ENCODE measurements at places on chromosomes 5 and 9. TPM values are rescaled to one million over a fixed set of nuclear protein-coding genes. Genes with fewer than 3 reads are reported as not detected.
A peak's percentile ranks its signal among the peaks of the same experiment; 100 is the strongest.

Gene ZFP2
- 9.9 TPM for polyA plus RNA-seq

Gene SCGB3A2
- 0.73 TPM for polyA plus RNA-seq

Gene LECT2
- polyA plus RNA-seq, result 5.2 TPM

Gene NUTM2G
- 1.1 TPM for polyA plus RNA-seq

Gene CCNO
- 6.5 TPM for polyA plus RNA-seq

Gene SLC9A3
- polyA plus RNA-seq, result 60.6 TPM

Gene HTR1A
- not detected for polyA plus RNA-seq

Gene AFAP1L1
- polyA plus RNA-seq, result 21.9 TPM

Gene ARSI
- 2.6 TPM for polyA plus RNA-seq

Gene CTNND2
- 2.8 TPM for polyA plus RNA-seq

Gene PCDHB4
- 1.9 TPM for polyA plus RNA-seq

Gene TCF7
- polyA plus RNA-seq, result 13.0 TPM

Gene NDUFA8
- 70.9 TPM for polyA plus RNA-seq

Gene FKBP15
- 33.4 TPM for polyA plus RNA-seq

Gene N4BP3
- polyA plus RNA-seq, result 3.4 TPM

Gene ARID3C
- 0.20 TPM for polyA plus RNA-seq

Gene LCP2
- 3.9 TPM for polyA plus RNA-seq

Gene NDUFB6
- 70.6 TPM for polyA plus RNA-seq

- DNase-seq, result no peak
Measured at GRCh38 chr9:14888272-14888671, 22.0 kb downstream of the FREM1 start.

DNA sequence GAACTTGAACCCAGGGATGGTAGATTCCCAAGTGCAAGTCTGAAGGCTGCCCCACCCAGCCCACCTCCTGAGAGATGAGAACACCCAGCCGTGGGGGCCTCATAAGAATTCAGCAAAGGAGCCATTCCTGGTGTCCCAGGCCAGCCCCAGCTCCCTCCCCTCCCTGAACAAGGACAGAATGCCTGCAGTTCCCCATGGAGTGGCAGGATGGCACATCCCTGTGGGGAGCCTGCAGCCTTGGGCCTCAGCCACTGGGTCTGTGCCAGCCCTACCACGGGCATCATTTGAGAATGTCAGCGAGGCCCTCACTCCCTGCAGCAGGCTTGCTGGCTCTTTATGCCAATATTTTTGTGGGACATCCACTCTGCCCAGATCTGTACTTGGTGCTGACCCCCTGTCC is 36.2 kb upstream of the RAPGEF1 start:
- no peak for DNase-seq

DNA sequence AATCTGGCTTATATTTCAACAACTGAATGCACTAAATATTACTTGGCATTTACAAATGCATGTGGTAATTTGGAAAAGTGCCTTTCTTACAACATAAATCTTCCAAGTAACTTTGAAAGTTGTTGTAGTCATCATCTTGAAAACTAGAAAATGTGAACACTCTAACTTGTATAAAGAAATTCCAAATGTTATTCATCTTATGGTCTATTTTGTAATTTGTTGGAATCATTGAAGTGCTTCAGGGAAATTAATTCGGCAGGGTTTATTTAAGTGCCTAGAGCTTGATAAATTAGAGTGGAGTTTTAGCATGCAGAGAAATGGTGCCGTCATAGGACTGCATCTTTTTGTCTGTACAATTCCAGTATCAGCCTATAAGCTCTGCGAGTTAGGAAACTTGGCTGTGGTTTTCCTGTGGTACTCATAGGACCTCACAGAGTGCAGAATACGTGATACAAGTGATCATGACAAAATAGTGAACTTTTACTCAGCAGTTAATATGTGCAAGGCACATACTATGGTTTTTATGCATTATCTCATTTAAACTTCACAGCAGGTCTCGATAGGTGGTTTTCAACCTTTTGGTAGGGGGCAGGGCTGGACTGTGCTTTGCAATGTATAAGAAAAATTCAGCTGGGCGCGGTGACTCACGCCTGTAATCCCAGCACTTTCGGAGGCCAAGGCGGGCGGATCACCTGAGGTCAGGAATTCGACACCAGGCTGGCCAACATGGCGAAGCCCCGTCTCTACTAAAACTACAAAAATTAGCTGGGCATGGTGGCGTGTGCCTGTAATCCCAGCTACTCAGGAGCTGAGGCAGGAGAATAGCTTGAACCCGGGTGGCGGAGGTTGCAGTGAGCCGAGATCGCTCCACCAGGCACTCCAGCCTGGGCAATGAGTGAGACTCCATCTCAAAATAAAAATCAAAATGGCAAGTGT is 79.6 kb downstream of the RAI14 start:
- DNase-seq, result no peak

DNA sequence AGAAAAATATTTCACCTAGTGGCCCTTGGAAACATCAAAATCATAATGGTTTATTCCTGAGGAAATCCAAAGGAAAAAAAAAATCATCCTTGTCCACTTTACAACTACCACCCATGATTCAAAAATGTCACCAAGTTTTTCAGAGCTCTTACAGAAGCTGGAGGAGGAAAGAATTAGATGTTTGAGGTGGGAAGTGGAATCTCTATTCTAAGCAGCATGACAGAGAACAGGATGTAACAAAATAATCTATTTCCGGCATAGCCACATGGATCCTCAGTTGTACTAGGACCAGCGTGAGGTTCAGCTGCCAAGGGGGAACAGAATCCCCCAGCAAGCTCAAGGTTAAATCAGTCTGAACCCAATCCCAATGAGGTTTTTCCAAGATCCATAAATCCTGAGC is 40.2 kb downstream of the FBXW11 start:
- DNase-seq, result no peak

DNA sequence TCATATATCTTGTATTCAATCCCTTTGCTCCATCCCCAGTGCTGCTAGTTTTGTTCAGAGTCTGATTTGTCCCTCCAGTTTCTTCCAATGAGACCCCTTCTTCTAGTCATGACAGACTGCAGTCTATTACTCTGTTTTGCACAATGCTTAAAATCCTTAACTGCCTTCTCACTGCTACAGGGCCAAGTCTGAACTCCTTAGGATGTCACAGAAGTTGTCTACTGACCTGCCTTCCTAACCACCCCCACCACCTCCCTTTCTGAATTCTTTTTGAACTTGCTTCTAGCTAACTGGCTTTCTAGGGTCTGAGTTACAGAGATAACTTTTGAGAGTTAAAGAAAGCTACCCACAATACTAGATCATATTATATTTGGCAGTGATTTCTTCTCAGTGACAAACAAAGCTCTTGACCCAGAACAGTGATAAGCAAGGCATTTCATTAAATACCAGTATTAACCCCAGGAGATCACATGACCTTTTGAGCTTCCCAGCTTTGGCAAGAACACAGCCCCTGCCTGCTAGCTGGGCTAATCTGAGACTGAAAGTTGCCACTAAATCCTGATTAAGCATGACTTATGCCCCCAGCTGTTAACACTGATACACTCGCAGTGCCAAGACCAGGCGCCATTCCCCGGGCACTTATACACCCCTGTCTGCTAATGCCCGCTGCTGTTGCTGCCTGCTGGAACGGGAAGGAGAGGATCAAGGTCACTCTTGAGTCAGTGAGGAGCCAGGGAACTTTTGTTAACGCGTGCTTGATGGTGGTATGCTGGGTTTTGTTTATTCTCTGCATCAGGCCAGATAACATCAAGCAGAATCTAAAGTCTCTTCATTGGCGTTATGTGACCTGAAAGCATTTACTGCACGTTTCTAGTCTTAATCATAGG is 36.4 kb upstream of the ADAMTSL1 start:
- peak; percentile 43 for DNase-seq

- no peak for DNase-seq
Measured at GRCh38 chr5:133913413-133914155, 54.8 kb downstream of the C5orf15 start.

- DNase-seq, result no peak
Measured at GRCh38 chr5:146334074-146334533, 4.5 kb upstream of the POU4F3 start.

- no peak for DNase-seq
Measured at GRCh38 chr9:114504341-114505186, 709 bp downstream of the WHRN start.

GRCh38 chr5:2399096-2399495 is 352.4 kb downstream of the IRX2 start:
- DNase-seq, result no peak

GRCh38 chr5:150409638-150410523 is 2.8 kb downstream of the CD74 start:
- DNase-seq, result peak; percentile 85

- no peak for DNase-seq
Measured at GRCh38 chr5:91266184-91266705, 116.9 kb downstream of the ARRDC3 start.

DNA sequence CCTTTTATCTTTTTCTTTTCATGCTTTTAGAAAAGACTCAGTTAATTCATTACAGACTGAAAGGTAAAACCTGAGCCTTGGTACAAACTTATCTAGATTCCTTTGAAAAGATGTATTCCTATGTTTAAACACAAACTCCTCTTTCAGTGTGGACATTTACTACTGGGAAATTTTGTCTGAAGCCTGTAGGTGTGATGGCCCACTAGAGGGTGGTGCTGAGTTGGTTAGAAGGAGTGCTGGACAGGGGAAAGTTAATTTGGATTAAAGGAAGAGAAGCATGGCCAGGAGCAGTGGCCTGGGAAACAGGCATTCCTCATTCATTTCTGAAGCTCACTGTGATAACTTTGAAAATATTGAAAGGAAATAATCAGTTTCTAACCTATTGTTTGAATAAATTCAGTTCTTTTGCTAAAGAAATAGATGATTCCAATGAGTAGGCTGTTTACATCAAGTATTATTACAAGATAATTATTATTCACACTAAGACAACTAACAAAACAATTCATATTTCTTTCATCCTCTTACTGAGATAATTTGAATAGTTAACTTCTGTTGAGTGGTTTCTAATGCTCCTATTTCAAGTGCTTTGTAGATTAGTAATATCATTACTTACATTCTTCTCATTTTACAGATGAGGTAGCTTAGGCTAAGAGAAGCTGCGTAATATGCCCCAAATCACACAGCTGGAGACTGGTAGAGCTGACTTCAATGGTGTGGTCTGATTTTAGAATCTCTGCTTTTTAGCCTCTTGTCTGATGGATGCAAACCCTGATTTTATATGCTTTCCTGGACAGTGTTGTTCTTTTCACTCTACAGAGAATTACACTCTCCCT is 150.9 kb downstream of the ADGRV1 start:
- DNase-seq, result peak; percentile 42

DNA sequence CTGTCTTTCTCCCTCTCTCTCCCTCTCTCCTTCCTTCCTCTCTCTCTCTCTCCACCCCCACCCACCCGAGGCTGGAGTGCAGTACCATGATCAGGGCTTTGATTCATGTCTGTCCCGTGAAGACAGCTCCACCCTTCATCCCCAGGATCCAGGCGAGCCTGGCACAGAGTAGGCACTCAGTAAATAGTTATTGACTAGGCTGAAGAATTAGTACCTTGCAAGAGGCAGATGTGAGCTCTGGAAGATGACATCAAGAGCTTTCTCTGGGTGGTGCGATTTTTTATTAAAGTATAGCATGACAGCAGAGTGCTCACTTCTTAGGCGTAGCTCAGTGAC is 24.0 kb upstream of the WDR38 start:
- DNase-seq, result no peak

GRCh38 chr9:129054163-129054851 is 17.9 kb downstream of the MIGA2 start:
- no peak for DNase-seq

DNA sequence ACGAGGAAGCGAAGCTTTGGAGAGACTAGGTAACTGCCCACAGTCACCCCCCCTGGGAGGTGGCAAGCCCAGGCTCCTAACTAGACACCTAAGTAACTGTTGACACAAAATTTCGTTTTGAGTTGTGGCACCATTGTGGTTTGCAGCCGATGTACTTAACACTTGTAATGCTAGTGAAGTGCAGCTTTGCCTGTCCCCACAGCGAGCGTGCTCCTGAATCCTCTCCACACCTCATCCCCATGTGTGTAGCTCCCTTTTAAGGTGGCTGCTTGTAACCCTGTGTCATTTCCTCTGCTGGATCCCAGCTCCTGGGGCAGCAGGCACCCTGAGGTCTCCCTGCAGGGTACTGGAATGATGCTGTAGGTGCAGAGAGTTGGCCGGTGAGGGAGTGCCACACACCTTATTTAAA is 114.9 kb downstream of the TRIO start:
- DNase-seq, result no peak

GRCh38 chr5:38824821-38825220 is 21.0 kb upstream of the OSMR start:
- no peak for DNase-seq

GRCh38 chr9:32387256-32387655 is 2.8 kb downstream of the ACO1 start:
- DNase-seq, result no peak

DNA sequence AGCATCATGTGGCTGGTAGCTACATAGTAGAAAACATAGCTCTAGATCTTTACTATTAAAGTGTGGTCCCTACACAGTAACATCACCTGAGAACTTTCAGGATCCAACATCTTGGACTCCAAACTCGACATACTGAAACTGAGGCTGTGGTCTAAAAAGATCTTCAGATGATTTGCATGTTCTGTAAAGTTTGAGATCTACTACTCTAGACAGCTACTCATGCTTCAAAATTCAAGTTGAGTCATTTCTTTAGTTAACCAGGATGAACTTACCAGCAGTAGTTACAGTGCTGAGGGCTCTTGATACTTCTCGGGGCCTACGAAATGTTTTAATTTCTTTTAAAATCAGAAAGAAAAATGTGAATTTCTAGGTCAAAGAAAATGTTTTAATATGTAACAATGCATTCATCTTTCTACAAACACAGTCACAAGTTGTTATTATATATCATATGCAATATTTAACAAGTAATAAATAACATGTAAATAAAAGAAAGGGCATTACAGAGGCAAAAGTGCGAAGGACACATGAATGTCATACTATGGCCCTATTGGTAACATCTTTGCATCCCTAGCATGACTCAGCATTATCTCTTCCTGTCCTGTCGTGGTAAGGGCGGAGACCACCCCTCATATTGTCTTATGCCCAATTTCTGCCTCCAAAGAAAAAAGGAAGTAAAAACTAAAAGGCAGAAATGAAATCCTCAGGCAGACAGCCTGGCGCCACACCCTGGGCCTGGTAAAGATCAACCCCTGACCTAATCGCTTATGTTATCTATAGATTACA is 563.9 kb upstream of the TLE4 start:
- no peak for DNase-seq

- DNase-seq, result no peak
Measured at GRCh38 chr5:14337593-14337992, 194.5 kb downstream of the TRIO start.

GRCh38 chr5:89005990-89006389 is 123.0 kb upstream of the MEF2C start:
- DNase-seq, result no peak

All from left kidney (tissue), 8 donors.